ENCODE measurements at places on chromosomes 1 and 21.

DNA sequence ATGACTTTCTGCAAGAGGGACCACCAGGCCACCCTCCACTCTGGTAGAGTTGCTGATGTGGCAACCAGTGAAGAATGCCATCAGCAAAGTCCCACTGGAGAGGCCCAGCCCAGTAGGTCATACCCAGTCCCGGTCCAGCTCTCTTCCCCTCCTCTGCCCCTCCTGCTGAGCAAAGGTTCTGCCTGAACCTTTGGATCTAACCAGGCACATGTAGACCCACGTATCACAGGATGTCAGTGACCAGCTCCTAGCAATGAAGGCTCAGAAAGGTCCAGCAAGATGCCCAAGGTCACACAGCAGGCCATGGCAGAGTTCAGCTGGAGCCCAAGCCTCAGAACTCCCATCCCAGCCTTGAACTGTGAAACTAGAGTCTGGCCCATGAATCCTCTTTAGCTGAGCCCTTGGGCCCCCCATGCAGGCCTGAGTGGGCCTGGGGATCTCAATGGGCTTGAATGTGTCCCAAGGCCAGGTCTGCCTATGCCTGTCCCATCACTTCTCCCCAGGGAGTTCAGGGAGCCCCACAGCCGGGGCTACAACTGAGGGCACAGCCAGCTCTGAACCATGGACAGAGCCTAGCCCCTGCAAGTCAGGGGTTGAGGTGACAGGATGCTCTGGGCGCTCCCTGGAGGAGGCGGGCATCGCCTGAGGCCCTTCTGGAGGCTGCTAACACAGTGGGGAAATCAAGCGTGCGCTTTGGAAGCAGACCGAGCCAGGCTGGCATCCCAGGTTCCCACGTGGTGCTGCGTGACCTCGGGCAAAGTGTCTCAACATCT is 21.4 kb upstream of the PADI1 start:
- H3K27me3 ChIP-seq: peaks cover 11% of the 10 kb centered on the region
- no peak overlapping the region for H3K27ac ChIP-seq
- H3K36me3 ChIP-seq: no peaks in the 10 kb centered on the region
- DNase-seq: no peak
- H3K4me1 ChIP-seq: no peaks in the 10 kb centered on the region

- peaks cover 26% of the 10 kb centered on the region for H3K4me1 ChIP-seq
- H3K36me3 ChIP-seq: no peaks in the 10 kb centered on the region
- peaks cover 18% of the 10 kb centered on the region for H3K27me3 ChIP-seq
These were observed 5.7 kb downstream of the DDAH1 start for GRCh38 chr1:85459290-85459689.

DNA sequence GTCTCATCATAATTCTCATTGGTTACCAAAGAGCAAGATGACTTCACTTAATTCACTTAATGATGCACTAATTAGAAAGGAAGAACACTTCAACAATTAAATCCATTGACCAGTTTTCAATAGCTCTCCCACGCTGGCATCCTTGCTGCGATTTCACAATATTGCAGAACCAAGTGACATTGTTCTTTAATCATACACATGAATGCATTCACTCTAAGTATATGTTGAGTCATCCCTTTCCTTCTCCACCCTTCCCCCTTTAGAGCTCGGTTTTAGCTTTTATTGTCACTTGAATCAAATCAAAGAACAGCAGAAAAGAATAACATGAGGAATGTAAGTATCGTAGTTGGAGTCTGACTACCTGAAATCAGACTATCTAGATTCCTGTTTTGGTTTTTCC is 233.6 kb upstream of the FMN2 start:
- H3K36me3 ChIP-seq: no peaks in the 10 kb centered on the region
- no peak for DNase-seq
- H3K27me3 ChIP-seq: no peaks in the 10 kb centered on the region
- no peak overlapping the region for H3K4me3 ChIP-seq
- H3K27ac ChIP-seq: no peak overlapping the region

- H3K4me3 ChIP-seq: no peak within 1 kb of the TSS
- no peaks in the 10 kb centered on the region for H3K4me1 ChIP-seq
- H3K27me3 ChIP-seq: peaks cover 83% of the 10 kb centered on the region
- no peaks in the 10 kb centered on the region for H3K36me3 ChIP-seq
These were observed at the start of gene RUNX3 for GRCh38 chr1:24930260-24931145. Gene RUNX3 (minus strand): TSS chr1:24930276. CDS start chr1:24929868, 408 bp downstream.

DNA sequence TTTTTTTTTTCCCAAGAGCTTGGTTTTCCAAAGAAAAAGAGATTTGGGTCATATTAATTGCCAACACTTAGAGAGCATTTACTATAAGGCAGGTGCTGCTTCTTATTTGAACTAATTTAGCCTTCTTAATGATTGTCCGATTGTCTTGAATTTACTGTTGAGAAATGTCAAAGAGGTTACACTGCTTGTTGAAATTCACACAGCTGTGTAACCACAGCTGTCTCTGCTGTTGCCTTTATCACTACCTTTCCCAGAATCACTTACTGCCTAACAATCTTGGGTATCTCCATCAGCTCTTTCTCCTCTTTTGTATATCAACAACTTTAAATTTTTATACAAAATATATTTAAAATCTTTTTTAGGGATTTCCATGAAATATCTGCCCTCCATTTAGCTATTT is 115.6 kb downstream of the UCHL5 start:
- DNase-seq: no peak
- no peak overlapping the region for H3K27ac ChIP-seq
- no peaks in the 10 kb centered on the region for H3K36me3 ChIP-seq
- H3K27me3 ChIP-seq: no peaks in the 10 kb centered on the region
- H3K4me1 ChIP-seq: peaks cover 12% of the 10 kb centered on the region

- H3K4me1 ChIP-seq: peaks cover 16% of the 10 kb centered on the region
- no peak overlapping the region for H3K4me3 ChIP-seq
- H3K27me3 ChIP-seq: peaks cover 13% of the 10 kb centered on the region
- no peak for DNase-seq
- H3K27ac ChIP-seq: no peak overlapping the region
These were observed 160.7 kb upstream of the LMO4 start for GRCh38 chr1:87167848-87168525.
